ENCODE measurements at places on chromosomes 5 and 9.

- no peak for DNase-seq
Measured at GRCh38 chr5:28132151-28132550, 1093.8 kb upstream of the CDH9 start.

GRCh38 chr5:121325930-121326329 is 525.8 kb upstream of the FTMT start:
- no peak for DNase-seq

DNA sequence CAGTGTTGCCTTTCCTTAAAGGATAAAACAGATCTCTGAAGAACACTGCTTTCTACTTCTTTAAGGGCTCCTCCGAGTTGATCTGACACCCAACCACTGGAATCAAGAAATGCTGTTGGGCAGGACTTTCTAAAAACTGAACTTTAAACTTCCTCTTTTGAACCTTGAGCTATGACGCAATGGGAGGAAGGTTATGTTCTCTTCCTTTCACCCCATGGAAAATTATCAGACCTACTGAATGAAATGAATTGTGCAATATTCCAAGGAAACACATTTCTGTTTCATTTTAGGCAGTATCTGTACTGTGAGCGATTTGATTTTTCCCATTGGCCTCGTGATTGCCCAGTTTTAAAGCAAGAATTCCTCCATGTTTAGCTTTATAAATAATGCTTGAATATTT is 206.0 kb upstream of the PRR16 start:
- no peak for DNase-seq

DNA sequence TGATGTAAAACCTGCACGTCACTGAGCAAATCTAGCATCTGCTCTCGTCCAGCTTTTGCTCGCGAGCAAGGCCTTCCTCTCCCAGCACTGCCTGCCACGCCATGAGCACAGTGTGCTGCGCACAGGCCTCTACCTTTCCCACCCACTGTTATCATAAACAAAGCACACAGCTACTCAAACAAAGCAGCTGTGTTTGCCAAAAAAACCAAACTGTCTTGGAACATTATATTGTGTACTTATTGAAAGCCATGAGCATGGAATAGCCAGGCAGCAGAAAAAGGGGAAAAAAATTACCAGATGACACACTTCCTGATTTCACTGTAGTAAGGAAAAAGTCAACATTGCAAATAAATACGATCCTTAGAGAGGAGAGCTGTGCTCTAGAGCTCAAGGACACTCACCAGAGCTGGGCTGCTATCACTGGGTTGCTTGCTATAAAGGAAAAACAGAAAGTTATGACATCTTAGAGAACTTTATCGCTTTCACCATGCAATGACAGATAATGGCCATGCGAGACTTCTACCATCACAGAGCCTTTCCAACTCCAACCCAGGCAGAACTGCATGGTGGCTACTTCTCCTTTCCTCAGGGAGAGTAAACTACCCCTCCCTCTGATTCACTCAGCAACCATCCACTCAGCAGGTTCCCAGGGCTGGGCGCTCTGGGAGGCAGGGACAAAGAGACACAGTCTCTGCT is 69.6 kb downstream of the EPB41L4B start:
- no peak for DNase-seq

DNA sequence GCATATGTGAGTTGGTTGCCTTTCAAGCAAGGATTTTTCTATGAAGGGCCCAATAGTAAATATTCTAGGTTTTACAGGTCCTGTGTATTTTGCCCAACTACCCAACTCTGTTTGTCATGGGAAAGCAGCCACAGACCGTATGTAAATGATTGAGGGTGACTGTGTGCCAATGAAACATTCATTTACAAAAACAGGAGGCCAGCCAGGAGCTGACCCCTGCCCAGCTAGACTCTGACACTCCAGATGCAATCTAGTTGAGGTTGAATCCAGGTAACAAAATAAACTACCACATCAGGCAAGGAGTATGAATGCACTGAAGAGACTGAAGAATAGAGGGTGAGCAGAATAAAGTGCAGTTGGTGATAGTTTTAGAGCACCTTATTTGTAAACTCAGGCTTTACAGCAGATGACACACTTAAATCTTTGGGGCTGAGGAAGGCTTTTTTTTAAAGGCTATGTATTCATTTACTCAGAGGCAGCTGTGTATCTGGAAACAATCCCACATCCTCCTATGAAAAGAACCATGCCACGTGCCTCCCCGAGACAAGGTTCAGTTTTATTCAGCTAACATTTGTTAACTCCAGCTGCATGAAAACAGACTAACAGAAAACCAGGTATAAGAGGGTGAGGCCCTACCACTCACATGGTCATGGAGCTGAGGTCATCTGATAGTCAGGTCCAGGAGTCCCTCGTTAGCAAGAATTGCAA is 60.7 kb downstream of the SLC1A1 start:
- no peak for DNase-seq

DNA sequence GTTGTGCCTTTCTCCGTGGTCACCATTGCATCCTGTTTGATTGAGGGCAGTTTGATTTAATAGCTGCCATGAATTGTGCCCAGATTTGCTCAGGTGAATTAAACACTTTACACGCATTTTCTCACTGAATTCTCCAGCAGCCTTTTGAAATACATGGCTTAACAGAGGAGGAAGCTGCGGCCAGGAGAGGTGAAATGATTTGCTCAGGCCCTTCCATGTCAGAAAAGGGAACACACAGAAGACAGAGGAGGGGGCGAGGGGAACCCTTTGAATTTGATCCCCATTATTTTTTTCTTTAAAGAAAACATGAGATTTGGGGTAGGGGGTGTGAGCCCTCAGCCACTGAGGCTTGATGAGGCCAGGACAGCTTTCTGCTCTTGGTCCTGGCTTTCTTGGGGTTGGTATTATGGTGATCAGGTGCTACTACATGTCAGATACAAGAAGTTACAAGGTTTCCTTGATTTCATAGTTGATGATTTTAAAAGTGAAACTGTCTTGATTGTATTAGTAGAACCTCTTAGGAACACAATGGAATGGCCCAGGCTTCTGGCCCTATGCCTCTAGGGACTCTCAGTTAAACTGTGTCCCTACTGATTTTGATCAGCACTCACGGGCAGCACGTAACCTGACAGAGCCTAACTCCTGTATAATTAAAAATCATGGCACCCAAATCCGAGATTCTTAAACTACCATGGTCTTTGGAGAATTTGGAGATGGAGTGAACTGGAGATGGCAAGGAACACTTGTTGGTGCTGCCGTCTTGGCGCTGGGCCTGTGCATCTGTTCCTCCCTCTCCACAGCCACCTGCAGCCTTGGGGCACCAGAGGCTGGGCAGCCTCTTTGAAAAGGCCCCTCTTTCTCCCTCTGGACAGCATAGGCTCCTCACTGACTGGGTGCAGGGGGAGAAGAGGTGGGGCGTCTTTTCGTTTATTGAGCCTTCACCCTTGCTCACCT is 107.9 kb downstream of the TRIO start:
- no peak for DNase-seq

Measured in OCI-LY7 (cell line).